AG20443 (cell line): ENCODE measurements at places on chromosomes 2 and 18.

DNA sequence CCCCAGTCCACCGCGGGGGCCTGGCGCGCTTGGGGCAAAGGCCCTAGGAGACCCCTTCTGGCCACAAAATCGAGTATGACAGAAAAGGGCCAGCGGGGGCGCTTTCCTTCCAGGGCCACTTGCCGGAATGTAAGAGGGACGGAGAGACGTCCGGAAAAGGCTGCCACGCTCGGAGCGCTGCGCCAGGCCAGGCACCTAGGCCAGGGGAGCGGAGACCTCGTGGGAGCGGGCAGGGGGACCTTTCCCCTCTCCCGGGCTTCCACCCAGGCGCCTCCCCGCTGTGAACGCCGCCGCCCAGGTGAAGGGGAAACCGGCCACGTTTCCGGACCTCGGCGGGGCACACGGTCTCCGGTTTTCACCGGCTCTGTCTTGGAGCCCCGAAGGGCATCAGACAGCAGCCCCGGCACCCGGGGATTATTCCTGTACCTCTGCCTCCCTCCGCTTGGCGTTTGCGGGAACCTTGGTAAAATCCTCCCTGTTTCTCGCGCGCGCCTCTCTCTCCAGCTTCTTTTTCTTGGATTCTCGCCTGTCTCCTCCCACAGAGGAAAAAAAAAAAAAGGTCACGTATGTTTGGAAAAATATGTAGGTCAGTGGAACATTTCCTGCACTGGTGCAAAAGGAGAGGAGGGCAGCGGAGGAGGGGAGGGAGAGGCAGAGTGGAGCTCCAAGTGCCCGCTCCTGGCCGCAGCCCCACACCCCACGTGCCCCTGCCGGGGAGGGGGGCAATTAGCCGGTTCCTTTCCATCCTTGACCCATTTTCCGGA lies 1.2 kb upstream of the NPAS2 start:
- DNase-seq, result peak; percentile 73

DNA sequence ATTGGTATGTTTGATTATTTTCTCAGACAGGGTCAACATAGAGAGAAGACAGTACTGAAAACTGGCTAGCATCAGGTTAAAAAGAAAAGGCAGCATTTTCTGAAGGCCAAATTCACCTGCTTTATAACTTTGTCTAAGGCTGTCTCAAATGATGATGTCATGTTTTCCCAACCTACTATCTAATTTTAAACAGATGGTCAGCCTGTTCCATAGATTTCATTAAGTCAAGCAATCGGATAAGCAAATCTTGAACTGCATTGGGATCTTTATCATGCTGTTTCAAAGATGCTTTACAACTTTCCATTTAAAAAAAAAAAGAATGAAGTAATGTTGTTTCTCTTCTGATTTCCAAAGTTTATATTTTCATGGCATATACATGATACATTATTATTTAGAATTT lies 56.3 kb upstream of the SPOPL start:
- DNase-seq, result no peak

DNA sequence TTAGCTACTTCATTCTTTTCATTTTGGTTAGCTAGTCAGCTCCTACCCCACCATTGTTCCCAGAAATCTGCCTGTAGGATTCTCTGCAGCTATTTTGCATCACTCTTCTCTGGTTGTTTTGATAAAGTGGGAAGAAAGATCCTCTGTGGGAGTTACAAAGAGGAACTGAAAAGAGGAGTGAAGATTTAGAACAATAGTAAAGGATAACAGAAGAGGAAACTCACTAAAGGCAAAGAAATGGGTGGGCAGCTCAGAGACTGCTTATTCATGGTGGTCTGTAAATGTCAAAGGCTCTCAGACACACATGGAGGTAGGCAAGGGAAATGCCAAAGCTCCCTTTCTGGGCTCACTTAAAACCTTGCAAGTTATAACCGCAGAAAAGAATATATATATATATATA lies 17.2 kb upstream of the CD207 start:
- no peak for DNase-seq

DNA sequence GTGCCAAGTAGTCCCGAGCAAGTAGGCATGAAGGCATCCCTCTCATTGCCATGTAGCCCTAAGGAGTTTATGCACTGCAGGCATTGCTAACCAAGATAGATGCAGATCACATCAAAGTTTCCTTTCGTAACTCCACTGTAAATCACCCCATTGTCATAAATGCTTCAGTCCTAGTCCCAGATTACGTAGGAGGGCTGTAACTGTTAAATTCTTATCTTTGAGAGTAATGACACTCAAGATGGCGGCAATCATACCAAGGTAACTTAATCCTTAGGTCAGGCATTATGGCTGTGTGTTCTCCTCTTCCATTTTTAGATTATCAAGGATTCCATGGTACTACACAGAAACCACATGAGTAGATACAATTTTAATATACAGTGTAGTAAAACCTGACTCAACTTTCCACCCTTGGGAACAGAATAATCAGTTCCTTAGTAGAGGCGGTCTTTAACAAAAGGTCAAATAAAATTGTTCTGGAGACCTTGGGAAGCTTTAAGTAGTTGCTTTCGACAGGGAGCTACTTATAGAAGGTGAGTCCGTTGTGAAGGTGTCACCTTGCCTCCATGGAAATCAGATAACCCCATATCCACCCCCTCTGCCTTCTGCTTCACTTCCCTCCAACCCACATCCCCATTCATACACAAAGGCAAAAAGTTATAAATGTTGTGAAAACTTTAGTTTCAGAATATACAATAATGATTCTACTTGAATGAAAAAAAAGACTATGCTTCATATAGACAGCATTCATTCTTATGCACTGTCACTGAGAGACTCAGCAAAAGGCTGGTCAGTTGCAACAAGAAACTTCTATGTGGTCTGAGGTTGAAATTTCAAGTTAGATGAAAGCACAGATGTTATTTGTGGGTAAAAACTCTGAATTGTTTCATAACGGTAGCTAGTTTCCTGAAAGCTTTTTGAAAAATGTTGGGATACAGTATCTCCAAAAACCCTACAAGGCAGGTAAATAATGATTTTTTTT lies 64.8 kb upstream of the GALNT5 start:
- DNase-seq, result no peak

DNA sequence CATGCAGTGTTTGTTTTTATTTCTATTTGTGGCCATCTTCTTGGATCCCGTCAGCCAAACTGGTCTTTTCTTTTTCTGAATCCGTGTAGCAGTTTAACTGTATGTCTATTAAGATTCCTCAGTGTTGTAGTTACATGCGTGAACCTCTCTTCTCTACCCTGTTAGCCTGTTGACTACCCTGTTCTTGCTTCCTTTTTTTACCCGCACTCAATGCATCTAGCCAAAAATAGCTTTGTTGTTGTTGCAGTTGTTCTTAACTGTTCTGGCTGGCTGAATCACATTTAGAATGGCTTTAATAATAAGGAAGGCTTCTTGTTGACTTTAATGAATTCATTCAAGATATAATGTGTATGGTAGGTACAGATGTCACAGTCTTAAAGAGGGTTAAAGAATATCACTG lies 137.1 kb downstream of the LCLAT1 start:
- no peak for DNase-seq

DNA sequence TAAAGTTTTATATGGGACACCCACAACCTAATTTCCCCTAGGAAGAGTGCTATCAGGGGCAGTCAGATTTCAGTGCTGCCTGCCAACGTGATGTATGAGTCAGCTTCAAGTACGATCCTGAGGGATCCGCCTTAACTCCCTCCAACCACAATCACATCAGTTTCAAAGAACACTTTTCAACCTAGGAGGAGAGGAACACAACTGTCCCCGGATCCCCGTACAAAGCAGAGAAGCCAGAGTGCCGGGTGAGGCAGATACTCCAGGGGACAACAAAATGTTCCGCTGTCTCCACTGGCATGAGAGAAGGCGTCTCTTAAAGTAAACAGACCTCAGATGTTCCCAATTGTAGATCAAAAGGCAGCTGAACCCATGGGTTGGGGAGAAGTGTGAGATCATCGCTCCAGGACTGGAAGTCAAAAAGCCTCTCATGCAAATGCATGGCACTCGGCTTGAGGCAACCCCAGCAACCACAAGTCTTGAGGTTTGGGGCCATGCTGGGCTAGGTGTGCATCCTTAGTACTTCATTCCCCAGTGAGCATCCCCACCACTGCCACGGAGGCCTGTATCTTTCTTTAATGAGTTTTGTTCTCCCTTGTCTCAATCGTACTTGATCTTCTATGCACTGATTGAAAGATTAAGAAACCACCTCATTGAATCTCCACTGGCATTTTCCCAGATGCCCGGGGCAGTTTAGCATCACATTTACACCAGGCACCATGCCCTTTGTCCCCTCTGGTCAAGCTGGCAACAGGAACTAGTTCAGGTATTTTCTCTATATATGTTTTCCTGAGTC lies 91.0 kb upstream of the CCBE1 start:
- DNase-seq, result peak; percentile 73

GRCh38 chr2:60641811-60642788 lies 88.6 kb upstream of the BCL11A start:
- DNase-seq, result peak; percentile 51

DNA sequence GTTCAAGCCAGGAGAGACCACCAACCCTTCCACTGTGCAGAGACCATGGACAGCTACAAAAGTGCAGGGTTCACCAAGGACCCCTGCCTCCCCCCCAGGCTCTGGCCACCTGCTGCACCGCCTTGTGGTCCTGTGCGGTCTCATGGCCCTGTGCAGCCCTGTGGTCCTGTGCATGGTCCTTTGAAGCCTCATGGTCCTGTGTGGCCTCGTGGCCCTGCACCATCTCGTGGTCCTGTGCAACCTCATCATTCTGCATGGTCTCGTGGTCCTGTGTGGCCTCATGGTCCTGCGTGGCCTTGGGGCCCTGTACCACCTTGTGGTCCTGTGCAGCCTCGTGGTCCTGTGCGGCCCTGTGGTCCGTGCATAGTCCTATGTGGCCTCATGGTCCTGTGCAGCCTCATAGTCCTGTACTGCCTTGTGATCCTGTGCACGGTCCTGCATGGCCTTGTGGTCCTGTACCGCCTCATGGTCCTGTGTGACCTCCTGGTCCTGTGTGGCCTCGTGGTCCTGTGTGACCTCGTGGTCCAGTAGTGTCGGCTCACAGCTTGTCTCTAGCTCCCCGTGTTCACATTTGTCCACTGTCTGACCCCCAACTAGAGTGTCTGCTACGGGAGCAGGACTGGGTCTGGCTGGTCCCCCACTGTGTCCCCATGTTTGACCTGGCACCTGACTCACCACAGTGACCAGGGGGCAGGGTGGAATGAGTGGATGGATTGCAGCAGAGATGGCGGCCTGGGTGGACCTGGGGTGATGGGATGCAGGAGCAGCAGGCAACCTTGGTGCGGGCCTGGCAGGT lies 20.0 kb upstream of the OTOS start:
- DNase-seq, result no peak

DNA sequence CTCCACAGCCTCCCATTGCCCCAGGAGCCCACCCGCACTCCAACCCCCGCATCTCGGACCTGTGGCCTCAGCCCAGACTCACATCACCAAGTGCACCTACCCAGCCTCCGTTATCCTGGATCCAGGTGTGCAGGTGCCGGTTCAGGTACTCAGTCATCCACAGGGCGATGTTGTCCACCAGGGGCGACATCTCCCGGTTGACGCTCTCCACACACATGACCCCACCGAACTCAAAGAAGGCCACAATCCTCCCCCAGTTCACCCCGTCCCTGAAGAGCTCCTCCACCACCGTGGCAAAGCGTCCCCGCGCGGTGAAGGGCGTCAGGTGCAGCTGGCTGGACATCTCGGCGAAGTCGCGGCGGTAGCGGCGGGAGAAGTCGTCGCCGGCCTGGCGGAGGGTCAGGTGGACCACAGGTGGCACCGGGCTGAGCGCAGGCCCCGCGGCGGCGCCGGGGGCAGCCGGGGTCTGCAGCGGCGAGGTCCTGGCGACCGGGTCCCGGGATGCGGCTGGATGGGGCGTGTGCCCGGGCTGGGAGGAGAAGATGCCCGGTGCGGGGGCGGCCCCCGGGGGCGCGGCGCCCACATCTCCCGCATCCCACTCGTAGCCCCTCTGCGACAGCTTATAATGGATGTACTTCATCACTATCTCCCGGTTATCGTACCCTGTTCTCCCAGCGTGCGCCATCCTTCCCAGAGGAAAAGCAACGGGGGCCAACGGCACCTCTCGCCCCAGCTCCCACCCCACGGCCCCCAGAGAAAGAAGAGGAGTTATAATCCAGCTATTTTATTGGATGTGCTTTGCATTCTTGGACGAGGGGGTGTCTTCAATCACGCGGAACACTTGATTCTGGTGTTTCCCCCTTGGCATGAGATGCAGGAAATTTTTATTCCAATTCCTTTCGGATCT lies 1.3 kb downstream of the BCL2 start:
- DNase-seq, result peak; percentile 26

- no peak for DNase-seq
Observed at GRCh38 chr2:135821190-135821589, 15.8 kb downstream of the LCT start.

DNA sequence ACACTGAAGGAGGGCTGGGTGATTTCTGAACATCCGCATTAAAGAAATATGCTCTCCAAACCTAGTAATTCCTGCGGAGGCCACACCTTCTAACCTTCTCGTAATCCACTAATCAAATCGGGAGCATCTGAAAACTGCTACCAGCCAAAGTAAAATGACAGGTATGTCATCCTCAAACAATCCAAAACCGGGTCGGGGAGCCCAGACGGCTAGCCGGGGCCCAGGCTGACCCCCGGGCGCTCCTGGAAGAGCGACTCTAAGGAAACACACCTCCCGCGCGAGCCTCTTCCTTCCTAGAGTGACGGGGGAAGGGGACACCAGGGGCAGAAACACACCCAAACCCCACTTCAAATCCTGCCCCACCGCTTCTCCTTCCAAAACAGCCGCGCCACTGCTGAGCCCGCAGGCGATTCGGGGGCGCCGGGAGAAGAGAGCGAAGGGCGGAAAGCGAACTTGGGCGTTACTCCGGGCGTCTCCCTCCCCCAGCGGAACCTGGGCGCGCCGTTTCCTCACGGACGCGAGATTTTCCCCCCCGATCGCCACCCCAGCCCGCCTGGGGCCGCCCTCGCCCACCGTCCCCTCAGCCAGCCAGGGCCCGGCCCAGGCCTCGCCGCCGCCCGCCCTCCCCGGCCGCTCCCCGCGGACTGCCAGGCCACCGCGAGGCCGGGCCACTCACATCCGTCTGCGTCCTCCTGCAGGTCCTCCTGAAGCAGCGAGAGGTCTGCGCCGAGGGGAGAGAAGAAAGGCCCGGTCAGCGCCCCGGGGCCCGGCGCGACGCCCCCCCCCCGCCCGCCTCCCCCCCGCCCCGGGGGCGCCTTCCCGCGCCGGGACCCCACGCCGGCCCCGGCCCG lies 584 bp downstream of the PPP4R1 start:
- peak; percentile 64 for DNase-seq

DNA sequence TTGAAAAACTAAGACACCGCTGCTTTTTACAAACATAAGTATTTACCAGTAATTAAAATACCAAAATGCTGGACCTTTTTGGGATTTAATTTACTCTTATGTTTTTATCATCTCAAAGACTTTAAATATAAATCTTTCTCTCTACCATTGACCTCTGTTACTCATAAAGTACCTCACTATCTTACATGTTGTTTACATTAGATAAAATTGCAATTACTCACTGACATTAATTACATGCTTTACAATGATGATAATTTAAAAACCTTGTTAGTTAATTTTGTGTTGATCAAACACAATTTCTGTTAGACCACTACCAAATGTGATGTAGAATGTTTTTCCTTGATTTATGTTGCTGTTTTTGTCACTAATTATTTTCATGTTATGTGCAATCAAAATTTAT lies 139.5 kb downstream of the PTH2R start:
- DNase-seq, result no peak
